Hematopoietic multipotent progenitor cell treated with erythropoietin and hydrocortisone succinate and interleukin-3 and kit ligand, for 8 days (in vitro differentiated cells): ENCODE measurements at places on chromosomes 1 and 21.

DNA sequence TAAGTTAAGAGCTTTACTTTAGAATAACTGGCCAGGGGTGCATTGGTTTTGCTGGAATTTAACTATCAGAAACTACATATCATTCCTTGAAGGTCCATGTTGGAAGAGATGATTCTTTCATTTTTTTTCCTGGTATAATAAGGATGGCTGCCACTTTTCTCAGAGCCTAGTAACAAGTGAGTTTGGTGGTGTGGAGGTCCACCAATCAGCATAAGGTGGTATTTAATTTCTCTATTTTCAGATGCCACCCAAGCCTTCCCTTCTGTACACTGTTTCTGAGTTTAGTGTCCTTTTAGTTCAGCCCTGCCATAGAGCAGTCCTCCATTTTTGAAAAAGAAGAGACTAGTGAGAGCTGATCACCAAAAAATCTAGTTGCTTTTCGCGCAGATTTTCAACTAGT lies 386.3 kb downstream of the USP25 start:
- no peak for DNase-seq

- DNase-seq: no peak
These were observed 8.5 kb downstream of the MEF2D start for GRCh38 chr1:156492013-156492590.

GRCh38 chr1:25874635-25875153 lies 814 bp downstream of the PAQR7 start:
- no peak for DNase-seq

DNA sequence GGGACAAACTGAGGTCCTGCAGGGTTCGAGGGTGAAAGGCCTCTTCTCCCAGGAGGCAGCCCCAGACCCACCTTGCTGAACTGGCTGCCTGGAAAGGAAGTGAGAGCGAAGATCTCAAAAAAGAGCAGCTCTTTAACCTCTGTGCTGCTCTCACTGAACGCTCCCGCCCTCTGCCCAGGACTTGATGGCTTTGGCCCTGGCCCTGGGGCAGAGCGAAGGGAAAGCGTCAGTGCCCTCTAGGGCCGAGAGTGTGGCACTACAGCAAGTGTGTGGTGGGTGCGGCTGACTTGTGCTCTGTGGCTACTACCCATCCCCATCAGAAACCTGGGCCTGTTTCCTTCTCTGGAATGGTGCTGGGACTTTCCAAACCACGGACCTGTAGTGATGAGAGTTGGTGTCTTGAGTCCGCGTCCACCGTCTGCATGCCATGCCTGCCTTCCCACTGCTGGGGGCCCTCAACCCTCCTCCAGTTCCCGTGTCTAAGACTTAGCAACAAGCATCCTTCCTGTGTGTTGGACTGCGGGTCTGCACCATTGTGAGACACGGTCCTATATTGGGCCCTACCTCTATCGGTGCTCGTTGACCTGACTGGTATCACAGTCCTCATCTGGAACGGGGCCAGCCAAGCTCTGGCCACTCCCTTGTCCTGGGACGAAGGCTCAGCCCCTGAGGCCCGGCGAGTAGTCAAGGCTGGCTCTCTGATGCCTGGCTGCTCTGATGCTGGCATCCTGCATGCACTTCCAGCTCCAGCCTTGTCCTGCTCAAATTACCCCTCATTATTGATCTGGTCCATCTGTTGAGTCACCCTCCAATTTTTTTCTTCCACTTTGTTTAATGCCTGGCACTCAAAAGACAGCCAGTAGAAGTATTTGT lies 180.3 kb downstream of the DISC1 start:
- peak; percentile 82 for DNase-seq

GRCh38 chr1:68326481-68326880 lies 94.2 kb upstream of the WLS start:
- DNase-seq: no peak

GRCh38 chr1:172180501-172181285 lies 239.8 kb upstream of the C1orf105 start:
- no peak for DNase-seq

- no peak for DNase-seq
These were observed 79.5 kb upstream of the ZNF648 start for GRCh38 chr1:182141040-182141439.

DNA sequence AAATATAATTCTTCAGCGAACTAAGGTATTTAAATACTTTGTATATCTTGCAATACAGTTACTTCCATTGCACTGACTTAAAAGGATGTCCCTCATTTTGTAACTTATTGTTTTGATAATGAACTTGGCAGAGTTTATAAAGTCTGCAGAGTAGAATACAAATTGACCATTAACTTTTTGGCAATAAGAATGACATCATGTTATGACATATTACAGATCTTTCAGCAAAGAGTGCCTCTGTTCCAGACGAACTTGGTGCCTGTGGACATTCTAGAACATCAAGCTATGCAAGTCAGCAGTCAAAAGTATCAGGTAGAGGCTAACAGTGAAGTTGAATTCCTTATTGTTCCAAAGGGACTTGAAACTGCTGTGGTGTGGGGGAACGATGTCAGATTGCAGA lies 32.9 kb downstream of the HENMT1 start:
- DNase-seq: no peak

DNA sequence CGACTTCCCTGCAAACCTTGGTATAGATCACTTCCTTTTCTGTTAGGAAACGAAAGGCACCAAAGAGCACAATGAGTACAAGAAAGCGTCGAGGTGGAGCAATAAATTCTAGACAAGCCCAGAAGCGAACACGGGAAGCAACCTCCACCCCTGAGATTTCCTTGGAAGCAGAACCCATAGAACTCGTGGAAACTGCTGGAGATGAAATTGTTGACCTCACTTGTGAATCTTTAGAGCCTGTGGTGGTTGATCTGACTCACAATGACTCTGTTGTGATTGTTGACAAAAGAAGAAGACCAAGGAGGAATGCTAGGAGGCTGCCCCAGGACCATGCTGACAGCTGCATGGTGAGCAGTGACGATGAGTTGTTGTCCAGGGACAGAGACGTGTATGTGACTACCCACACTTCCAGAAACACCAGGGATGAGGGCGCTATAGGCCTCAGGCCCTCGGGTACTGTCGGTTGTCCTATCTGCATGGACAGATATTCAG lies 18.5 kb downstream of the FAM89A start:
- DNase-seq: no peak

GRCh38 chr1:222728746-222729145 lies 8.3 kb upstream of the FAM177B start:
- DNase-seq: no peak

DNA sequence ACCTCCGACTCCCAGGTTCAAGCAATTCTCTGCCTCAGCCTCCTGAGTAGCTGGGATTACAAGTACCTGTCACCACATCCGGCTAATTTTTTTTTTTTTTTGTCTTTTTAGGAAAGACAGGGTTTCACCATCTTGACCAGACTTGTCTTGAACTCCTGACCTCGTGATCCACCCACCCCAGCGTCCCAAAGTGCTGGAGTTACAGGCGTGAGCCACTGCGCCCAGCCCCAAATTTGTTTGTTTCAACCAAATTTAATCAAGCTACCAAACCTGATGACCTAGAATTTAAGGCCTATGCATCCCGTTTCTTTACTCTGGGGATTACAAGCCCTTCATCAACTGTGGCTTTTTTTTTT lies 58.3 kb upstream of the TBX15 start:
- DNase-seq: no peak

DNA sequence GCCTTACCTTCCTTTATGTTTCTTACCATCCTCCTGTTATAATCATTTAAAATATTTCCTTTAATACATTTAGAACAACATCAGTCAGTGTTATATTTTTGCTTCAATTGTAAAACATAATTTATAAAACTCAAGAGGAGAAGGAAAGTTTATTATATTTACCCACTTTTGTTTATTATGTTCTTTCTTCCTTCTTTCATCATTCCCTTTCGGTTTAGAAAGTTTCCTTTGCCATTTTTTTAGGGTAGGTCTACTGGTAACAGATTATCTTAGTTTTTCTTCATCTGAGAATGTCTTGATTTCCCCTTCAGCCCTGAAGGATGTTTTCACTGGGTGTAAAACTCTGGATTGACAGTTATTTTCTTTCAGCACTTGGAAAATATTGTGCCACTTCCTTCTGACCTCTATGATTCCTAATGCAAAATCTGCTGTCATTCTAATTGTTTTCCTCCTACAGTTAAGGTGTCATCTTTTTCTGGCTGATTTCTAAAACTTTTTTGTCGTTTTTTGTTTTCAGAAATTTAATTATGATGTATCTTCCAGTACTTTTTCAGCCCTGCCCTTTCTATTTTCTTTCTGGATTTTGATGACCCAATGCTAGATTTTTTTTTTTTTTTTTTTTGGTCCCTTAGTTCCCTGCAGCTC lies 25.0 kb downstream of the PTPN22 start:
- no peak for DNase-seq

DNA sequence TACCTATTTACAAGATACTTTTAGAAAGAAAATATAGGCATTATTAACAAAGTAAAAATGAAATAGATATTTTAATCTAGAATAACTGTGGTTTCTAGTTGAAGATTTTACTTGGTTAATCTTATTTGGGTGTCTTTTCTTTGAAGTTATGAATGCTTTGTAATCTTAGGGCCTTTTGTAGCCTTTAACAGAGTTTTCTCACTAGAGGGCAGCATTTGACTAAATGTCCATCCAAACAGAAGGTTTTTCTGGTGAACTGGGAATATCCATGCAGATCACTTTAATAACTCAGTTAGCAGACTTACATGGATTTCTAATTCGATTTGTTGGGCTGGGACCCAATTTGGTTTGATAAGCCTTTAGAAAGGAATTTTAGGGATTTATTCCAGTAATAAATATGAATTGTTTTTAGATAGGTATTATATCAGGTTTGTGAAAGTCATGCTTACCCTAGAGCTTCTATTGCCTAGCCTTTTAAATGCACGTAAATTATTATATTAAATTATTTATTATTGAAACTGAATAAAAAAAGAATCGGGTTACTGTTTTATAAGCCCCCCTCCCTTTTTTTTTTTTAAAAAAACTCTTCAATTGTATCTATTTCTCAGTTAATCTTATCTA lies 119.7 kb downstream of the ZNF326 start:
- peak; percentile 57 for DNase-seq

- no peak for DNase-seq
These were observed 175.1 kb downstream of the BACH1 start for GRCh38 chr21:29473808-29474207.

GRCh38 chr1:222792744-222793143 lies 22.1 kb upstream of the DISP1 start:
- DNase-seq: no peak

DNA sequence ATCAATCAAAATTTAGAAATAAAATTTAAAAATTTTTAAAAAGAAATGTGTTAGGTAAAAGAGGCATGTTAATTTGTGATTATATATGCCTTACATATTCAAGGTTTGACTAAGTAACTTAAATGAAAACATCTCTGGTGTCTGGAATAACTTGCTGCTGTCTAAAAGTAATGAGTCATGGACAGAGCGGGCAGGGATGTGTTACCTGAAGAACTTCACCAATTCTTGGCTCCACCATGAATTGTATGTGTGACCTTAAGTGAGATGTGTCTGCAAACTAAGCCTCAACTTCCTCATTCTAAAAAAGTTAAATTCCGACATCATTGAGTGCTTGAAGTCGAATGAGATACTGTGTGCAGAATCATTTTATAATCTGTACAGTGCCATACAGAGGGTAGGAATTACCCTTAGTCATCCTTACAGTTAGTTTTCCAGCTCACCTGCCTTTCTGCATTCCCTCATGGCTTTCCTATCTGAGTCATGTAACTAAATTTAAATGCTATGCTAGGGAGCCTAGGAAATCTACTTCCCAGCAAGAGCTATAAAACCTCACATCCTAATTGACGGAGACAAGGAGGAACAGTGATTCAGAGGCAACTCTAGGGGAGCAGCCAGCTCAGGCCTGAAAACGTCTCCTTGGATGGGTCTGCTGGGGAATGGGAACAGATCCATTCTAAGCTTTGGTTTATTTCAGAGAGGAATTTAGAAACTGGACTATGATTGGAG lies 100.7 kb upstream of the TSPAN2 start:
- DNase-seq: no peak

DNA sequence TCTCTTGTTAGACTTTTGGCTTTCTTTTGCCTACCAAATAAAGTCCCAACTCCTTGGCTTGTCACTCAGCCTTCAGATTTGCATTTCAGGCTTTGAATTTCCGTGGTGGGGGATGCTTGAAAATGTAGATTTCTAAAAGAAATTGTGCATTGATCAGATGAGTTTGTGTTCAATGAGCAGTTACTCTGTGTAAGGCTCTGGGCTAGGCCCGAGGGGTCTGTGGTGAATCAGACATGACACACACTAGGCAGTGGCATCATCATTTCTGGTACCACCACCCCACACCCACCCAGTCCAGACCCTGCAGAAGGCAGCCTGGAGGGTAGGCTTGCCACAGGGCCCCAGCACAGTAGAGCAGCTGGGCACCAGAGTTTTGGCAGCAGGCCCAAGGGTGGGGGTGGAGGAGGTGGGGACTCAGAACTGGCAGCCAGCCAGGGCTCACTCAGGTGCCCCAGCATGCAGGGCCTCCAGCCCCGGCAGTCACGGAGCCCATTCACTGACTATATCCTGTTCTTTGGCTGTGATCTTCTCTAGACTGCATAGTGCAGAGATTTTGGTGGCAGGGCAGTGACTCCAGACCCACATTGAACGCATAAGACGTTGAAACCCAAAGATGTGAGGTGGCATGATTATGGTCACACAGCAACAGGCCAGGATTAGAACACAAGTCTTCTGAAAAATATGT lies 97.2 kb upstream of the ARTN start:
- DNase-seq: peak; percentile 87

DNA sequence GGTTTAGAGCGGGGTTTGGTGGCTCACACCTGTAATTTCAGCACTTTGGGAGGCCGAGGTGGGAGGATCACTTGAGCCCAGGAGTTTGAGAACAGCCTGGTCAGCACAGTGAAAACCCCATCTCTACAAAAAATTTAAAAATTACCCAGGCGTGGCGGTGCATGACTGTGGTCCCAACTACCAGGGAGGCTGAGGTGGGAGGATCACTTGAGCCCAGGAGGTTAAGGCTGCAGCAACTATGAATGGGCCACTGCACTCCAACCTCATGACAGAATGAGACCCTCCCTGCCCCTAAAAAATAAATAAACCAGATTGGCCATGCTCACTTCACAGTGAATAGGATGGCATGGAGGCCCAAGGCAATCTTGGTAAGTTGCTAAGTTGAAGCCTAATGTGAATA lies 168.9 kb downstream of the RHOU start:
- no peak for DNase-seq

GRCh38 chr21:46455575-46456385 lies 2.9 kb upstream of the DIP2A start:
- peak; percentile 97 for DNase-seq

- DNase-seq: peak; percentile 36
These were observed 16.0 kb downstream of the ENO1 start for GRCh38 chr1:8862528-8862927.

DNA sequence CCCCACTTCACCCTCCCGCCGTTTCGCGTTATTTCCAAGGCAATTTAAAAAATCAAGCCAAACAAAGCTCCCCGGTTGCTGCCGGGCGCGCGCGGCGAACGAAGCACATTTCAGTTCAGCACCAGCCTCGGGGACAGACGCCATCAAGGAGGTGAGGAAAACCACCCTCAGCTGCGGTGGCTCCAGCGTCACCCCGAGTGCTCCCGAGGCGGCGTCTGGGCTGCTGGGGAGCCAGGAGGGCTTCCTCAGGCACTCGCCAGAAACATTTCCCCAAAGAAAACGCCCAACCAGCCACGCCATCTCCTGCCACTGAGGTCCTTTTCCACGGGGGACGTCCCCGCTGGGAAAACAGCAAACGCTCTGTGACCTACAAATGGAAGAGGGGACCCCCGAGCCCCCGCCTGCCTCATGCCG lies 623 bp downstream of the GNG4 start:
- DNase-seq: peak; percentile 51

- peak; percentile 67 for DNase-seq
These were observed 14.0 kb downstream of the CAPZA1 start for GRCh38 chr1:112633628-112634027.
